Head of caudate nucleus (tissue), 42 donors: ENCODE measurements at places on chromosomes 3 and 15.

- DNase-seq = no peak
Measured at GRCh38 chr15:70185251-70185711, 87.6 kb upstream of the TLE3 start.

GRCh38 chr3:53217175-53217574 is 38.6 kb downstream of the TKT start:
- DNase-seq = no peak

DNA sequence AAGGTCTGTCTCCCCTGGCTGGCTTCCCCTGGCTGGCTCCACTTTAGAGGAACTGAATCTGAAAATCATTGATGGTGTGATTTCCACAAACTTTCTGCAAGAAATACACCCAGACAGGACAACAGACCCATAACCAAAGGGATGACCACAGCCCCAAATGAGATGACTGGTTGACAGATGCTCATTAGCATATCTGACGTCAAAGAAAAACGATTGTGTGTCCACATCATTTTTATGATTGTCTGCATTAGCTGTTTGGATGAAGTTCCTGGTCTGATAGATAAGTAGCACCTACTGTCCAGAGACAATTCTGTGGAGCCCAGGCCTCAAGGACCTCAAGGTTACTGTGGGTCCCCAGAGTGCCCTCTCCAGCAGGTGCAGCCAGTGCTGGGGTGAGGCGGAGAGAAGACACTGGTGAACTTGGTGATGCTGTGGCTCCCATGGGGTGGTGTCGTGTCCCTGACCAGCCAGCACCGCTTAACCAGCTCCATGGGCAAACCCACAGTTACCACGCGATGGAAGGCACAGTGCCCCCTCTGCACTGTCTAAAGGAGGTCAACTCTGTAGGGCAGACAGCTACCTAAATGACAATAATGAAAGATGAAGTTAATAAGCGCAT is 127.4 kb downstream of the NSMCE3 start:
- DNase-seq = no peak

DNA sequence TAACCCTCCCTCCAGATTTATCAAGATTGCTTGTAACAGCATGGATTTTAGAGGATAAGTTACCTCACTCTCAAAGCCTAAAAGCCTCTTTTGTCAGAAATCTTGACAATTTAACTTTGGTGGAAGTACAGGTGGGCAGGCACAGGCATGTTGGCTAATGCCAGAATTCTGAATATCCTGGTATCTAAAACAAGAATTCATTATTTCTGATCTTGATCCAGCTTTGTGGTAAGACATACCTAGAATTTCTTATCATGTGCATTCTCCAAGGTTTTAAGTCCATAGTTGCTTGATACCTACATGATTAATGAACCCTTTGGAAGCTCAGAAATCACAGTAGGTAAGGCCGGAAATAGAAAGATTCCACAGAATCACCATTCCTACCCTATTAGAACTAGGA is 109.9 kb upstream of the TTC14 start:
- no peak for DNase-seq

DNA sequence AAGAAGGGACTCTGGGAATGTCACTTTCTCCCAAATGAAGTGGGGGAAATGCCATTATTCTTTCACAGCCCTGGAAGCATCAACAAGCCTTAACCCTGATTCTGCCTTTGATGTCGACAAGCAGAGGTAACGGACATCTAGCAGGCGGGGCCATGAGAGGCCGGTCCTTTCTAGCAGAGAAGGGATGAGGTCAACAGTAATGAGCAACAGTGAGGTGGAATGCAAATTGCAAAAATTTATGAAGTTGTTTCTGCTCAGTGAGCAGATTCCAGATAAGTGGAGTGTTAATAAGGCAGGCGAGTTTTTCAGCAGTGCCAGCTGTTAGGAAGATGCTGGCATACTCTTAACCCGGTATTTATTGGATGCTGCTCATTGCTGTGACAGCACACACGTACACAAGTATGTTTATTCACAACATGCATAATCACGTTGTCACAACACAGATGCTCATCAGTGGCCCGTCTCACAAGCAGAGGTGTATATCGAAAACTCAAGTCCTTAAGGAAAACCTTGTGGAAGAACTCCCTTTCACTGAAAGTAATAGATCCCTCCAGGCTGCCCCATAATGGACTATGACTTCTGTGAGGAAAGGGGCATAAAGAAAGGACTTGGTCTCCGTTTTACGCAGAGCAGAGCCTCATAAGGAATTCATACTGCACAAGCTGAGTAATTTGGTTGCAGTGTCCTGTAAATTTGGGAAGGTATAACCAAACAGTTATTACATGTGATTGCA is 329.0 kb downstream of the IGSF11 start:
- no peak for DNase-seq

GRCh38 chr3:3141939-3142338 is 15.2 kb downstream of the TRNT1 start:
- no peak for DNase-seq

GRCh38 chr3:141049681-141050080 is 1.5 kb upstream of the SPSB4 start:
- no peak for DNase-seq
